ENCODE measurements at places on chromosomes 7 and 10.

DNA sequence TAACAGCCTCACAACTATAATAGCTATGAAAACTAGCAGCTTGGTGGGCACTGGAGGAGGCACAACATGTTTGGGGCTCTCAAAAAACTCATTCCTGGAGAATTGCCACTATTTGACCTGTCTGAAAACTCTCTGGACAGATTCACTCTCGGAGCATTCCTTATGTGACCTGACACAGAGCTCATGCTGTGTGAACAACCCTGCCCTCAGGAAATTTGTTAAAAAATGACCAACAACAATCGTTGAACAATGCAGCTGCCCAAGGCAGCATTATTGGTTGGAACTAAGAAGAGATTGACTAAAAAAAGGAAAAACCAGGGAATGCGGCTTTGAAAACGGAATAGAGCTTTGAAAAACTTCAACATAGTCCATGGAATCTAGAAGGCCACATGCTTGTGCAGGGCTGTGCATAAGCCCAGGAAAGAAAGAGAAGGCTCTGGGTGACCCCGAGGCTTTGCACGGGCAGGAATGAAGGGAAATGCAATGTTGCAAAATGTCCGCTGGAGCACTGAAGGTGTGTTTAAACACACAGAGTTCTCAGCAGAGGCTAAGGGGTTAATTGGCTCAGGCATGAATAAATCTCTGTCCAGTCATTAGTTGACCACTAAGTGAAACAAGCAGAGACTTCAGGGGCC is 52.8 kb downstream of the NAMPT start:
- DNase-seq: no peak

DNA sequence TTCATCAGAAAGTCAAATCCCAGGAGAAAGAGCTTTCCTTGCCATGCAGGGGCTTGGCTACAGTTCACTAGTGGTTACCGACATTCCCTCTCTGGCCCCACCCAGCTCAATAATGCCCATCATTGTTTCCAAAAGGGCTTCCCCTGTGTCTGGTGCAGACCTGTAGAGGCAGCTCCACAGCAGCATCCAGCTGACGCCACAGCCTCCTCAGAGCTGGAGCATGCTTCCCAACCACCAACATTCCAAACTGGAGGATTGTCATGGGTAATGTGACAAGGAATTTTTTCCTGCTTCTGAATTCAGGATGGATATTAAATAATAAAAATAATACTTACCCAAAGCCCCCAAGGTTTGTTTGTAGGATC is 77.4 kb downstream of the ZNF365 start:
- peak; percentile 21 for DNase-seq

GRCh38 chr10:61166065-61166464 is 222.1 kb upstream of the RHOBTB1 start:
- DNase-seq: no peak

DNA sequence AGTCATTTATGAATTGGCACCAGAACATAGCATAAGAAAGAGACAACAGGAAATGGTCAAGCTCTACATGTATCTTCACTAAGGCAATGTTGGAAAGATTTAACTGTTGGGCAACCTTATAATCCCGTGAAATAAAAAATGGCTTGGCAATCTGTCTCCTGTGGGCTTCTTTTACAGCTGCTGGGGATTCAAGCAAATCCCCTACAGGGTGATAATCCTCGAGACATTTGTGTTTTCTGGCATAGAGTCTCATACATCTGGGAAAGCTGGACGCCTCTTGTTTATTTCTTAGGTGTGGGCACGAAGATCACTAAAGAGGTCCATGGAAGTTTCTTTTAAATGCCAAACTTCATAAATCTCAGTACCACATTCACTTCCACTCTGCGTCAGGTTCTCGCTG is 82.2 kb upstream of the GPR141 start:
- DNase-seq: no peak

- no peak for DNase-seq
Observed at GRCh38 chr7:112383671-112384417, 66.4 kb upstream of the IFRD1 start.

GRCh38 chr10:89373916-89374711 is 3.7 kb upstream of the IFIT1B start:
- DNase-seq: peak; percentile 96

GRCh38 chr7:37113661-37114355 is 334.9 kb downstream of the ELMO1 start:
- no peak for DNase-seq

DNA sequence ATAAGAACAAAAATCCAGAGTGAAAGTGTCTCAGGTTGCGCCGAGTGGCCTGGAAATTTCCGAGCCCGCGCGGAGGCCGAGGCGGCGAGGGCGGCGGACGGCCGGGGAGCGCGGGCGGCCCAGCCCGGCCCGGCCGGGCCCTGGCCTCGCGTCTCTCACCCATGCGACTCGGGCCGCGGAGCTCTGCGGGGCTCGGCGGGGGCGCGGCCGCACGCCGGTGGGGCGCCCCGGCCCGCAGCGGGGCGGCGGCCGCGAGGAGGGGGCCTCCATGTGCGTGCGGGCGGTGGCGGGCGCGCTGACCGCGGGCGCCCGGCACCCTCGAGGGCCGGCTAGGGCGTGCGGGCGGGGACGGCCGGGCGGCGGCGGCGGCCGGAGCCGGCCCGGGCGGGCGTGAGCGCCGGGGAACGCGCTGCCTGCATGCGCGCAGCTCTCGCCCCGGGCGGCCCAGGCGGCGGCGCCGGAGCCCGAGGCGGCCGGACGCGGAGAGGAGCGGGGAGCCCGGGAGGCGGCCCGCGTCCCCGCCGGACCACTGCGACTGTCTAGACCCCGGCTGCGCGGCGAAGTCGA is 302 bp upstream of the EN2 start:
- DNase-seq: no peak

- no peak for DNase-seq
Observed at GRCh38 chr10:22476601-22477321, 131.5 kb downstream of the SPAG6 start.

GRCh38 chr7:157521752-157522151 is 184.9 kb downstream of the DNAJB6 start:
- no peak for DNase-seq

DNA sequence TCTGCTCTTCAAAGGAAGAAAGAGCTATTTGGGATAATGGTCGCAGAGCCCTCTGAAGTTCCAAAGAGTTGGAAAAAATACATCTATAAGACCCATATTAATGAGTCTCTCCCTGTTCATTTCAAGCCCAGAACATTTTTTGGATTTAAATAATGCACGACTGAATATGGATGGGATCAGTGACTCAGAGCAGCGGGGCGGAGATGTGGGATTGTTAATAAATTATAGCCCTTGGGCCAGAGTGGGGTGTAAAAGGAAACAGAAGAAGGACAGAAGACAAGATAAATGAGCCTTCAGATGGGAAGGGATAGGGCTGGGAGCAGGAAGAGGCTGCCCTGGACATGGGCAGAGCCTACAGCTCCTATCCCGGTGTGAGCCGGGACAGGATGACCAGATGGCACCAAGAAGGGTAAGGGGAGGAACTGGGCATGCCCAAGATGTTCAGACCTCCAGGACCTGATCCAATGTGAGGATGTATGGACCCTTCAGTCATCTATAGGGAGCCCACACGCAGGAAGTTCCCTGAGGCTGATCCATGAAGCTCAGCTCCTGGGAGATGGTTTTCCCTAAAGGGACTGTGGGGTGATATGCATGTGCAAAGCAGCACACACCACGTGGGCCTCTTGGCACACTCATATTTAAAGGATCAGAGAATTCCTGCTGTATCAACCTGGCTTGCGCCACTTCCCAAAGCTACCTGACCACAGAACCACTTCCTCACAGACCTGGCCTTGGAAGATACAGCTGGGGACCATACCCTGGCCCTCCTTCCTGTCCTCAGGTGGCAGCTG is 96.1 kb upstream of the PLXNA4 start:
- no peak for DNase-seq

DNA sequence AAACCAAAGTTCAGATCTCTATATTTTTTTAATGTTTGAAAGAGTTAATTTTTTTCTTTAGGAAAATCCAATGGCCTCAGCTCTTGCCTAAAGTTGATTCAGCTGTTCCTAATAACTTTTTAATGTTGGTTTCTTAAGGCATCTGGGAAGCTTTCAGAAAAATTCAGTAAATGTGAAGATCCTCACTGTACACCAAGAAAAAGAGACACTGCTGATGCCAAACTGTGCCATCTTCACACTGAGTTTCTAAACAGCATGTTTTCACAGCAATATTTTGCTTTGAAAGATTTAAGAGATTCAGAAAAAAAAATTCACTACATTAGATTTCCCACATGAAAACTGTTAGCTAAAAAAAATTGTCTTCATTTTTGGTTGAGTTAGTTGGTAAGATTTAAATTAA is 249.4 kb downstream of the NEBL start:
- DNase-seq: no peak

DNA sequence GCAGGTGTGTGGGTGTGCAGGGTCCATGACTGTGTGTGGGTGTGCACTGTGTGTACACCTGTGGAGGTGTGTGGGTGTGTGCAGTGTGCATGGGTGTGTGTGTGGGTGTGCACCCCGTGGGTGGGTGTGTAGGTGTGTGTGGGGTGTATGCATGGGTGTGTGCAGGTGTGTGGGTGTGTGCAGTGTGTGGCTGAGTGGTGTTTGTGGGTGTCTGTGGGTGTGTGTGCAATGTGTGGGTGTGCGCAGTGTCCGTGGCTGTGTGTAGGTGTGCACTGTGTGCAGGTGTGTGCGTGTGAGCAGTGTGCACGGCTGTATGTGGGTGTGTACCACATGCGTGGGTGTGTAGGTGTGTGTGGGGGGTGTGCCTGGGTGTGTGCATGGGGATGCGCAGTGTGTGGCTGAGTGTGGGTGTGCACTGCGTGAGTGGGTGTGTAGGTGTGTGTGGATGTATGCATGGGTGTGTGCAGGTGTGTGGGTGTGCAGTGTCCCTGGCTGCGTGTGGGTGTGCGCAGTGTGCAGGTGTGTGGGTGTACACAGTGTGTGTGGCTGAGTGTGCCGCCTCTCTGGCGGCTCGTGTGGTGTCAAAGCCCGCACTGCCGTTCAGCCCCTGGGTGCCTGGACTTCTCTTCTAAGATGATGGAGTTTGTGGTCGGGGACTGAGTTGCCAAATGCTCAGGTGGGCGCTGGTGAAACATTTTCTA is 208.3 kb downstream of the DNAJB6 start:
- DNase-seq: no peak

GRCh38 chr7:93811198-93811597 is 79.4 kb downstream of the TFPI2 start:
- no peak for DNase-seq

- no peak for DNase-seq
Observed at GRCh38 chr7:101990811-101991418, 173.5 kb downstream of the CUX1 start.

DNA sequence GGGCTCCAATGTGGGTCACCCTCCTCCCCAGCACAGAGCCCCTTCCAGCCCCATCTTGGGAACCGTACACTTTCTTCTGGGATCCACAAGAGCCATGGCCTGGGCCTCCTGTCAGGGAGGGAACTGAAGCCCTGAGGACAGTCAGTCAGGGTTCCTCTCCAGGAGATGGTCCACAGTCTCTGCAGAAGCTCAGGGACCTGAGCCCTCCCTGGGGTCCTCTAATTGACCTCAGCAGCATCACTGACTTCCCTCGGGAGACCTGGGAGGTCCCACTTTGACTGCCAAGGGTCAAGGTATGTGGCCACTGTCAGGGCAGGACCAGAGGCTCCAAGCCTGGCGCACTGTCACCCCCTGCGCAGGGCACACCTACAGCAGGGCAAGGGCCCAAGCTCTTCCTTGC is 32.3 kb downstream of the NOD1 start:
- DNase-seq: no peak

DNA sequence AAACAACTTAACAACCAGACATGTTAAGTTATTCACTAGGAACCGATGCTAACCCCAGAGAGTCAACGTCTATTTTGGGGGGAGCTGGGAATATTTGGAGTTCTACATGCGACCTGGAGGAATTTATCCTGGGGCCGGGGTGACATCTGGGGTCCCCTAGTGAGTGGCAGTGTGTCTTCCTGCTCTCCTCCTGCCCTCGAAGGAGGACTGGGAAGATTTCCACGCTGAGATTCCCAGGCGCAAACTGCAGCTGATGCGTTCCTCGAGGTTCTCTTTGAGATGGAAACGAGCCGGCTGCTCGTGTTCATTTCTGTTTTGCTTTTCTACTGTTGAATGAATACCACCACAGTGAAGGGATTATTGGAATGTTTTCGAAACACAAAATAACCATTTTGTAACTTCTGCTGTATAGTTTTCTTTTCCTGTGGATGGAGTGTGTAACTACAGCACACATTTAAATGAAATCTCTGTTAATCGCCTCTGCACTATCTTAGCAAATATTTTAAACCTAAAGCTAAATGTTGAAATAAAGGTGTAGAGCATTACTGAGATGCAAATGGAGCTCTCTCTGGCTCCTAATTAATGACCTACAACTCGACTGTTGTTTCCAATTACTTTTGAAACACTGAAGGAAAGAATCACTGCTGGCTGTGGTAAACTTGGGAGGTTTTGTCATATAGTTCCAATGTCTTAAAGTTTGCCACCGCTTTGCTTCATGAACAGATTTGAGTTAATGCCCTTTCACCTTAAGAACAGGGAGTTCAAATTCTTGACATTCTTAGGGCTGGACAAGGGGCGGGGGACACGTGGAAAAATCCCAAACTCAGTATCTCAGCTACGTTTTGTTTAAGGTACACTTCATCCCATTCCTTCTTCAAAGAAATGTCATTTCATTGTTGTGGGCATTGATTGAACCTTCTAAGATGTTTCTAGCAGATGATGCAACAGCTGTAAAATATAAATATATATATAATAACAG is 21.1 kb downstream of the GATA3 start:
- no peak for DNase-seq

DNA sequence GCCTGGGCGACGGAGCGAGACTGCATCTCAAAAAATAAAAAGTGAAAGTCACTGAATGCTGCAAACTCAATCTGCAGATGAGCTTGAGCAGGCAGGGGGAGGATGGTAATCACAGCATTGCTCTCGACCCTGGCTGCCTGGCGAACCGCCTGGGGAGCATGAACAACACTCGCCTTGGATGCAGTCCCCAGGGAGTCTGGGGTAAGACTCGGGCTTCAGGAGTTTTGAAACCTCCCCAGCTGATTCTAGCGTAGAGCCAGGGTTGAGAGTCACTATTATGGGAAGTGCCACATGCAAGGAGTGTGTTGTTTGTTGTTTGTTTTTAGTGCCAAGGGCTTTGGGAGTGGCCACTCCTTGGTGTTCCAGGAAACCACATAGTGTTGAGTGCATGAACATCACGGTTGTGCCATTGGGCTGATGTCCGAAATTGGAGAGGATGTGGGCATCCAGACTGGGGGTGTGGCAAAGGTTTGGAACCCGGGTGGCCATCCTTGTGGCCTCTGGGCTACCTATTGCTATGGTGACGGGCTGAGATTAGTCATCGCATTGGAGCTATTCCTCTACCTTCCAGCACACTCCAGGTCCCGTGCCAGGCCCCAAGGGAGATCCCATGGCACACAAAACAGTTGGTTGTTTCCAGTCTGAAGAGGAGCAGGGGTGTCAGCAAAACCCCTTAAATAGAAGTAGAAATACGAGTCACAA is 92.6 kb downstream of the RGS10 start:
- peak; percentile 40 for DNase-seq

GRCh38 chr10:123575105-123575504 is 91.0 kb upstream of the GPR26 start:
- DNase-seq: no peak

DNA sequence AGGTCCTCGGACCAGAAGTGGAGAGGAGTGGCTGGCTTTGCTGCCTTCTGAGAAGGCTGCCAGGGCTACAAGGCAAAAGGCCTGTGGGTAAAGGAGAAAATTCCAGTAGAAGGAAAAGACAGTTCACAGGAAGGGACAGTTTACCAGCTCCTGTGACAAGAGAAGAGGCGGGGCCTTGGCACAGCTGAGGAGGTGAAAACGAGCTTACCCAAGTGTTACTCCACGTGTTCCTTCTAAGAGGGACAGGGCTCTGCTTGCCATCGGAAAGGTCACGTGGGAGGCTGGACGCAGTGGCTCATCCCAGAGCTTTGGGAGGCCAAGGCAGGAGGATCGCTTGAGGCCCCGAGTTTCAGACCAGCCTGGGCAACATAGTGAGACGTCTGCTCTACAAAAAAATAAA is 129.4 kb upstream of the ZNF746 start:
- no peak for DNase-seq

Data from astrocyte (in vitro differentiated cells and primary cell).